NCI-H526 (cell line): ENCODE measurements at places on chromosomes 16 and 17.

DNA sequence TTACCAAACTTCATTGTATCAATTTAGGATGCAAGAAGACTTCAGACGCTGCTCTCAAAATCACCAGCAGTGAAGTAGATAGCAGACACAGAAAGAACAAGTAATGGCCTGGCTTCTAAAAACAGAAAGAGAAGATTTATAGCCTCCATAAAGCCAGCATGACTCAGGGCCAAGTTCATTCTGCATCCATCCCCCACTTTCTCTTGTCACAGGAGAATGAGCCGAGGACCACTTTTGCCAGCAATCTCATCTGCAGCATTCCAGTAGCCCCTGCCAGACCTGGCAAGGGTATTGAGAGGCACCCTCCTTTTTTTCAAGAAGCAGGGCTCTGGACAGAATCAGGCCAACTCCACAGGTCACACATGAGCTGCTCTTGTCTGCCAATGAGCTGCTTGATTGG, 355.4 kb upstream of the SOX9 start:
- no peak for DNase-seq

GRCh38 chr16:31513126-31513525, 4.9 kb upstream of the RUSF1 start:
- DNase-seq, result no peak

DNA sequence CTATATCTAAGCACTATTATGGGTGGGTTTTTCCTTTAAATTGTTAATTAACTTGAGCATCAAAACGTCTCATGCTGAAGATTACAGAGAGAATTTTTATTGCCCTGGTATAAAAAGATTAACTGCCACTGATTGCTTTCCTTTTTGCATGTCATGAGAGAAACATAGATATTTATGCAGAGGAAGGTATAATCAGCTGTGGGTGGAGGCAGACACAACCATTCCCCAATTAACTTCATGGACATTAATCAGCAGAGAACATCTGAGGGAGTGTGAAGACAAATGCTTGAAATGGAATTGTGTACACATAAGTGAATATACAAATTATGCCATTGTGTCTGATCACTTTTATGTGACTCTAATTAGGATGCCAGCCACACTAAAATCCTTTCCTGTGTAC, 115.2 kb upstream of the CPHXL start:
- DNase-seq, result peak; percentile 3

- DNase-seq, result no peak
These were observed 95.8 kb downstream of the IRF8 start for GRCh38 chr16:85994492-85995490.

DNA sequence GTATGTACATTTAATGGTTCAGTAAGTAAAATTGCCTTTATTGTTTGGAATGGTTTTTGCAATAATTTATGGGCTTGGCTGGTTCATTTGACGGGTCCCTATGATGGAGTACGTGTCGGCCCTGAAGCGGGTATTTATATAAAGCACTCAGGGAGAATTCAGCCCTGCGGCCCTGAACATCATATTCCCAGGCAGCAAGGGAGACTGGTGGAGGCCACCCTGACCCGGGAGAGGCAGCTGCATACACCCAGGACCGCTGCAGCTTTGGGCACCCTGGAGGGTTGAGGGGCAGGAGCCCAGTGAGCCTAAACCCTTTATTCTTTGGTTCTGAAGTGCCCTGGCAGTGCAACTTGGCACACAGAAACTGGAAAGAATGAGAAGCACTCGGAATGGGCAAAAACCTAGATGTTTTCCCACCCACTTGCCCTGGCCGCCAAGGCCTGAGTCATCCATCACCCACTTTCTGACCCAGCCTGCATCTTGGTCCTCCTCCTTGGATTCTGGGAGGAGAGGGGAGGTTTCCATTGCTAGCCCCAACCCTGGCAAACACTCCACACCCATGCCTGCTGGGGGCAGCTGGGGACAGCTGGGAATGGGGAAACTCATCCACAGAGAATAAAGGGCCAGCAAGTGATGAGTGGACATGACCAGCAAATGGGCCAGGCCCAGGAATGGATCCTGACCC, 162.2 kb upstream of the TNRC6C start:
- DNase-seq, result no peak

- no peak for DNase-seq
These were observed 127.2 kb downstream of the CCDC144A start for GRCh38 chr17:16817201-16817600.

DNA sequence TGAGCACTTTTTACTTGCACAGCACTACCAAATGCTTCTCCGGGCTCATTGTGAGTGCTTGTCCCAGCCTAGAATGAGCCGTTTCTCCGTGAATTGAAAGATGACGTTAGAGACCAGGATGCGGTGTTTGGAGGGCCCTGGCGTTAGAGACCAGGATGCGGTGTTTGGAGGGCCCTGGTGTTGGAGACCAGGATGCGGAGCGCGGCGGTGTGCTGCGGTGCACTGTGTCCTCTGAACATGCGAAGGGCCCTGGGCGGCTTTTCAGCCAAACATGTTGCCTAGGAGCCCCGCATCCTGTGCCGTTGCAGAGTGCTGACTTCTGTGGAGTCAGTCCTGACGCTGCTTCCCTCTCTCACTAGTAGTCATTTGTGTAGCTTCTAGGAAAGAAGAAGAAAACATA, 42.7 kb downstream of the BANP start:
- DNase-seq, result no peak

- no peak for DNase-seq
These were observed 254.5 kb upstream of the CACNG5 start for GRCh38 chr17:66580184-66580955.

DNA sequence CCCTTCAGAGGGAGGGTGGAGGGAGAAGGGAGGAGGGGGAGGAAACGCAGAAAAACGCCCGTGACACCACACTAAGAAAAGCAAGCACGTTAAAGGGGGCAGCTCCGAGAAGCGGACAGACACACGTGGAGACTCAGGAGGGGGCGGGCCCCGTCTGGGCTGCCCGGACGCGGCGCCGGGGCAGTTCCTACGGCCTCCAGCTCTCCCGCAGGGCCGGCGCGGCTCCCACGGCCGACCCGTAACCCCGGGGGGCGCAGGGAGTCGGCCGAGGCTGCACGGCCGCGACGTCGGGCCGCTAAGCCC, 362 bp downstream of the KLHDC4 start:
- no peak for DNase-seq

DNA sequence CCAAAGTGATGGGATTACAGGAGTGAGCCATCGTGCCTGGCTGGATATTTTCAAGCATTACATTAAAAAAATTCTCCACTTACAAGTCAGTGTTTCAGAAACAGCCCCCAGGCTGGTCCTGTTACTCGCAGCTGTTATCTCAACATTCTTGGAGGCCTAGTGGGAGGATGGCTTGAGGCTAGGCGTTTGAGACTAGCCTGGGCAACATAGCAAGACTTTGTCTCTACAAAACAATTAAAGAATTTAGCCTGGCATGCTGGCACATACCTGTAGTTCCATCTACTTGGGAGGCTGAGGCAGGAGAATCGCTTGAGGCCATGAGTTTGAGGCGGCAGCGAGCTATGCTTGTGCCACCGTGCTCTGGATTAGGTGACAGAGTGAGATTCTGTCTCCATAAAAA, 26.5 kb upstream of the SPNS3 start:
- DNase-seq, result no peak

DNA sequence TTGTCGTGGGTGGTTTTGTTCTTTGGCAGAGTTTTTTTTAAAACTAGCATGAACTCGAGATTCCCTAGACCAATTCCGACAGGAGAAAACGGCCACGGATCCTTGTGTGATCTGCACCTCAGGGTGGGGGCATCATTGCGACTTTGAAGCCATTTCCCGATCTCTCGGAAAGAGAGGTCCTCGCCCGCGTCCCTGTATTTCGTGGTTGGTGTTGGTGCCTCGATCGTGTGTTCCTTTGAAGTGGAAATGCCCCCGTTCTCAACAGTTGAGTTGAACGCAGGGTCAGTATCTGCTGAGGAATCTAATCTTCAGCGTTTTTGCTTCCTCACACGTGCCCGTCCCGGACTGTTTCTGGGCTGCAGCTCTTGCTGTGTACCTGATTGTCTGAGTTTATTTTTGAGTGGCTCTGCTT, 1.1 kb downstream of the CRAMP1 start:
- DNase-seq, result no peak

GRCh38 chr16:63774302-63774701, 1347.6 kb downstream of the CDH11 start:
- no peak for DNase-seq

- DNase-seq, result no peak
These were observed 255.1 kb downstream of the SNX29 start for GRCh38 chr16:12231666-12232065.

GRCh38 chr16:54385141-54385540, 98.6 kb upstream of the IRX3 start:
- DNase-seq, result no peak

DNA sequence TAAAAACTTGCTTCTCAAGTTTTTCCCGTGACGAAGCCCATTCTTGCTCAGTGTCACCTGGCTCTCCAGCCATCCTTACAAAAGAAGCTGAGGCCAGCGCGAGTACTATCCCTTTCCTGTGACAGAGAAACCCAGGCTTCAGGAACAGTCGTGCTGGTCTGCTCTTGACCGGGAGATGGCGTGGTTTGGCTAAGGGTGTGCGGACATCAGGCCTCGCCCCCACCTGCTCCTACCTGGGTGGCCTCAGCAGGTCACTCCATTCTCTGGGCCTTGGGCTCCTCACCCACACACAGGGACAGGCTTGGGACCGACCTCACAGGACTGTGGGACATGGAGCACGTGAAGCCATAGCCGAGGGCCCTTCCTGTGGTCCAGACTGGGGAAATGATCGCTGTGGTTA, 75.2 kb upstream of the CIBAR2 start:
- DNase-seq, result no peak

DNA sequence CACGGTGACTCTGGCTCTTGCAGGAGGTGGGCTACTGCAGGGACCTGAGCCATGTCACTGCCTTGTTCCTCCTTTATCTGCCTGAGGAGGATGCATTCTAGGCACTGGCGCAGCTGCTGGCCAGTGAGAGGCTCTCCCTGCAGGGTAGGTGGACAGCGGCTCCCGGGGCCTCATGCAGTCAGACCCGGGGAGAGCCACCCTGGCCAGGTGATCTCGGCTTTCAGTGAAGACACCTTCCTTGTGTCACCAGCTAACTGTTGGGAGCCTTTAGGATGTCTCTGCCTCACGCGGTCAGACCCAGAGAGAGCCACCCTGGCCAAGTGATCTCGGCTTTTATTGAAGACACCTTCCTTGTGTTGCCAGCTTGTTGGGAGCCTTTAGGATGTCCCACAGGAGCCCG, 31.7 kb upstream of the KSR1 start:
- DNase-seq, result no peak

- DNase-seq, result no peak
These were observed 38.3 kb upstream of the PRSS54 start for GRCh38 chr16:58332997-58333700.

- no peak for DNase-seq
These were observed 12.5 kb downstream of the ABAT start for GRCh38 chr16:8686879-8687278.

DNA sequence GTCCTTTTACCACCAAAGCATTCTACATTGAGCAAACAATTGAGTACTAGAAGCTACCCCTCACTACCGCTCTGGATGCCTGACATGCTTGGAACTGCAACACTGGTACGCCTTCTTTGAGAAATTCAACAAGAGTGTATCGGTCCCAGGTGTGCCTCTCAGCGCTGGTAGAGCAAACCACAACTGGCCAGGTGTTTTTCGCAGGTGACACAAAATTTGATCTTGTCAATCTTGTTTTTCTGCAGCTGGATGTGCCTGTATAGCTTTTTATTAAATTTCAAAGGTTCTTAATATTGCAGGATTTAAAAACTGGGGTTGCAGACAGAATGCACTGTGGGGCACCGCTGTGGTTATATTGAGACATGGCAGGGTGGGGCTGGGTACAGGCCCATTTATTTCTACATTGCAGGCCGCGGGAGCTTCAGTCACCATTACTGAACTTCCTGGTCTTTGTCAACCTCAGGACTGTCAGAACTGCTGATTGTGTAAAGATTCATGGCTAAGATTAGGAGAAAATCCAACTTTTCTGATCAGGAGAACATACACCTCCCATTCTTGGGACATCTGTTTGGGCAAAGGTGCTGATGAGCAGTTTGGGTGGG, 4.5 kb upstream of the SNX20 start:
- DNase-seq, result no peak

GRCh38 chr17:48551214-48551555, 6.3 kb upstream of the HOXB2 start:
- DNase-seq, result no peak
